ENCODE measurements at places on chromosomes 12 and 14.

DNA sequence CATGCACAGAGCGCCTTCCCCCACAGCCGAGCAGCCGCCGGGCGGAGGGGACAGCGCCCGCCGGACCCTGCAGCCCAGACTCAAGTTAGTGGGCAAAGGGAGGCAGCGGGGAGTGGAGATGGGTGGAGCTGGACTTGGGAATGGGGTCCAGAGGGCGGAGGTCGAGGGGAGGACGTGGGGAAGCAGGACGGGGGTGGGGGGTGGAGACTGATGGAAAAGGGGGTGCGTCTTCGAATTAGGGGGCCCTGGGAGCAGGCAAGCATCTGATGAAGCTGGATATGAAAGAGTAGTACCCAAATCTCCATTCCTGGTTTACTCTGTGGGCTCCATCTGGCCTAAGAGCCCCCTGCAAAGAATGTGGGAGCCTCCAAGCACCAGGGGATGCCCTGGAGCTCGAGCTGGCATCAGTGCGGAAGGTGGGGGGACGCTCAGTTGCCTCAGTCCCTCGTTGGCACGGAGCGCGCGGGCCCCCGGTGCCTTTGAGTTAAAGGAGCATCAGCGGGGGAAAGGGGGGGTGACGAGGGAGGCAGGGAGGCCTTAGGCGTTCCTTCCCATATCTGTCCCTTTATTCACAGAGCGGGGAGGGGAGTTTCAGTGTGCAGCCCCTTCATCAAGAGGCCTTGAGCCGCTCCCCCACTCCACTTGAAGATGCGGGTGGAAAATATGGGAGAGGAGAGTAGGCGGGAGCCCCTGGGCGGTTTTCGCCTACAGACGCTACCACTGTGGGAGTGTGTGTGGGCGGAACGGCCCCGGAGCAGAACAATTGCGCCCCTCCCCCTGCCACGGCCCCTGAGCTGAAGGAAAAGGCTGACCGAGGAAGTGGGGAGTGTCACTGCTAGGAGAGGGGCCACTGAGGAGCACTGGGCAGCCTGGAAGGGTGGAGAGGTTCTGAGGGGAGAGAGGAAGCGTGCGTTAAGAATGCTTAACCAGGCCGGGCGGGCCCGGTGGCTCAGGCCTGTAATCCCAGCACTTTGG lies 644 bp downstream of the NAB2 start:
- DNase-seq: peak; percentile 51

DNA sequence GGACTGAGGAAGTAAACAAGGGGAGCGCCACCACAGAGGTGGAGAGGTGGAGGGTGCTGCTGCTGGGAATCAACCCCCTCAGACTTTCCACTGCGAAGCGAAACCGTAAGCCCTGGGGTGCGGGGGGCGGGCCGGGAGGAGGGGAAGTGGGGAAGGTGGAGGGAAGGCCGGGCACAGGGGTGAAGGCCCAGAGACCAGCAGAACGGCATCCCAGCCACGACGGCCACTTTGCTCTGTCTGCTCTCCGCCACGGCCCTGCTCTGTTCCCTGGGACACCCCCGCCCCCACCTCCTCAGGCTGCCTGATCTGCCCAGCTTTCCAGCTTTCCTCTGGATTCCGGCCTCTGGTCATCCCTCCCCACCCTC lies at the start of gene LAG3:
TSS of gene LAG3 (plus strand) at position 190 of the 365 bp plus-strand sequence. CDS start 333 bp downstream, outside the sequence.
- no peak for DNase-seq

DNA sequence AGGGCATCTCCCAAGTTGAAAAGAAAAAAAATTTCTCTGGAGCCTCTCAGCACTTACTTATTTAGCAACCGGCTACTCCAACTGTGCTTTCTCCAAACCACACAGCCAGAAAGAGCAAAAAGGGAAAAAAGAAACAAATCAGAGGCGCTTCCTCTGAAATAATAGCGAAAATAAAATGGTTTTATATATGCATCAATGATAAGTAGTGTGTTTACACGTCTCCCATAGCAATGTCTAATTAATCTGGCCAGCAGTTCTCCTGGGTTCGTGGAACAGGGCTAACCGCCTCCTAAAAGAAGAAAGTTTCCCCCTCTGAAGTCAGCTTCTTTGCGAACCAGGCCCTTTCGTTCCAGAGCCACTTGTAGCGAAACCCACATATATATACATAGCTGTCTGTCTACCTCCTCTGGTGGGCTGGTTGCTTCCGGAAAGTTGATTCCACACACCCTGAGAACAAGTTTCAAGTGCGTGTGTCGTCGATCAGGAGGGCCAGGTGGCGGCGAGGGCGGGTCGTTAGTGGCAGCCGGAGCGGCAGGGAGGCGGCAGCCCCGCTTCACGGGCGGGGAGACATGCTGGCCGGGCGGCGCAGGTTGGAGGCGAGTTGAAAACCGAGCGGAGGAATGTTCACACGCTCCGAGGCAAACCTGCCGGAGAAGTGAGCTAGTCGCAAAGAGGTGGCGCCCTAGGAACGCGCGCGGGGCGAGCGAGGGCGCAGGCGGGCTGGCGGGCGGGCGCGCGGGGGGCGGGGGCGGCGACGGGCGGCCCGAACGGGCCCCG lies 2.7 kb downstream of the PTHLH start:
- DNase-seq: no peak

DNA sequence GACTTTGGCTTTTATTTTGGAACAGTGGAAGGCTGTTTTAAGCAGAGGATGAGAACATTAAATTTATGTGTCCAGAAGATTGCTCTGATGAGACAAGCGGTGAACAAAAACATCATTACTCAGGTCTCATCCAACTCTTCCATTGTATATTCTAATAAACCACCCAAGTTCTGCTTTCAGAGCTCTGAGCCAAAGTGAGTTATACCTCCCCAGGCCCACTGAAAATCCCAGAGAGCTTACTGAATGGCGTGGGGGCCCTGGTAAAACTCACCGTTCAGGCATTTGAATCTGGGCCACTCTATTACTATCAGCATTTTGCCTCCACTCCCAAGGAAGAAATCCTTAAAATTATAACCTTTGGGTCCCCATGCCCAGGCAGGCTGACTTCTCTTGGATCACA lies 122.0 kb upstream of the HIF1A start:
- DNase-seq: no peak

- no peak for DNase-seq
These were observed 45.8 kb downstream of the DRAM1 start for GRCh38 chr12:101923045-101923718.

DNA sequence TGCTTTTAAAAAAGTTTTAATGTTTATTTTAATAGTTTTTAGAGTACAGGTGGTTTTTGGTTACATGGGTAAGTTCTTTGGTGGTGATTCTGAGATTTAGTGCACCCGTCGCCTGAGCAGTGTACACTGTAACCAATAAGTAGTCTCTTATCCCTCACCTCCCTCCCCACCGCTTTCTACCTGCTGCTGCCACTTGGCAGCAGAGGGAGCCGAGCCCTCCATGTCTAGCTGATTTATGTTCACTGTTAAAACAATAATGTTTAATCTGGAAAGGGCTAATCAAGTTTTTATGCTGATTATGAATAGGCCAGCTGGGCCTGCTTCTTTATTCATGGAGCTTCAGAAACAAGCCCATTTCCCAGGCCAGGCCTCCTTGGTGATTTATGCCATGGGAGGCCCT lies 73.1 kb downstream of the ADCK1 start:
- no peak for DNase-seq

DNA sequence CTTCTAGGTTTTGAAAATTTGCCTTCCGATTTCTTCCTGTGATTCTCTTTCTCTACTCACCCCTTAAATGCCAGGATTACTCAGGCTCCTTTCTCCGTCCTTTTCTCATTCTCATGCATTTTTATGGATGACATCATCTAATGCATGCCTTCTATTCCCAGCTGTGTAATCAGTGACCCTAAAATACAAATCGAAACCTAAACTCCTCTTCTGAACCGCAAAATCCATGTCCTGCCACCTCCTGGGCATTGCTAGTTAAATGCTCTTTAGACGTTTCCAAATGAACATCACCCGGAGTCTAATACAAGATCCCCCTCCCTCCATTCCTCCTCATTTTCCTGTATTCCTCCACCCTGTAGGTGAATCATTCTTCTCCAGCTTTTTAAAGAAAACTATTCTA lies 1703.1 kb upstream of the FLRT2 start:
- DNase-seq: no peak

GRCh38 chr12:6703631-6704030 lies 3.0 kb upstream of the PIANP start:
- no peak for DNase-seq

DNA sequence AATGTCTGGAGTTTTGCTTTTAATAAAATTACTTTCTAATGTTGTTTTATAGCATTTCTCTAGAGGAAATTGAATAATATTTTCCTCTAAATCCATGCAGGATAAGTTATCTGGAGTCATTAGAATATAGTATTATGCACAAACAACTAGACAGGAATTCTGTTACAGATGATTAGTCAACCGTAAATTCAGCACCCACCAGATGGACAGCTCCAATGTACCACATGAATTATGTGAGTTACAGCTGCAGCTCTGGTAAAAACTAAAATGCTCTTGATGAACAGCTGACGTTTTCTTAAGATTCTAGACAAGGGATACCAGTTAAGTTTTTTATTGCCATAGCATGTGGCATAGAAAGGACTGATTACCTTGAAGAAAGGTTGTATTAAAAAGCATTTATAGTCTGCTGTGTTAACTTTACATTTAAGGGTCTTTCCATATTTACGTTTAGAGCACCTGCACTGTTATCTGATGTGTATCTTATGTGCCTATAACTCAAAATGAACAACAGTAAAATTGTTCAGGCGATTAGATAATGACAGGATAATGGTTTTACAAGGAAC lies 321.4 kb upstream of the LRFN5 start:
- DNase-seq: no peak

DNA sequence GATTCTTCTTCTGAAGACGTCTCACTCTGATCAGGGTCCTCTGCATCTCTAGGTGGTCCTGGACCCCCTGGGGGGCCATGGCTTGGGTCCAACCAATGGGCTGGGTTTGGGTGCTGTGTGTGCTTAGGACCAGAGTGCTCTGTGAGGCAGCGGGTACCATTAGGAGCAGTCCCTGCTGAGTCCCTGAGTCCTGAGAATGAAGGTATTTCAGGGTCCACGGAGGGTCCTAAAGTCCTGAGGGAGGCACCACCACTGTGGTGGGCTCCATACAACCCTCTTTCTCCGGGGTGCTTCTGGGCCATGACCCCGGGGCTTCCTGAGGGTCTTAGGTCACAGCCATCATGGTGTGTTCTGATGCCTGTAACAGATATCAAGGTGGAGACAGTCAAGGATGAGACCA lies 1.0 kb downstream of the DNAJC14 start:
- no peak for DNase-seq

- DNase-seq: no peak
These were observed 1302.8 kb upstream of the SEL1L start for GRCh38 chr14:82836256-82836950.

DNA sequence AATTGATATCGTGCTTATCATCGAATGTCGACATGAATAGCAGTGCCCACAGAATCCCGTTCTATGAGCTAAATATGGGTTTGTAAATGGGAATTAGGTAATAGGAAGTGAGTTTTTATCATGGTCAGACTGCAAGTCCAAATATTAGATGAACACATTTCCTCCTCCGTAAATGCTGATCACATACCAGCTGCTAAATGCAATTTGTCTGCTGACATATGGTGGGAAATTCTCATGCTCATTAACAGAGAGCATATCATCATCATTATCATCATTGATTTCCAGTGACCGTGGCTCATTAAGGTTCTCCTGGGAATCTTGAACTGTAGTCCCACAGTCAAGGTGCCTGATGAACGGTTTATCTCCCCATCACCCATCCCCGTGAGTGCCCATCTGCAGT lies 998.8 kb upstream of the TMEM132C start:
- DNase-seq: no peak

- no peak for DNase-seq
These were observed 76.0 kb downstream of the KCNK13 start for GRCh38 chr14:90137807-90138206.

GRCh38 chr14:77189479-77189878 lies 7.9 kb downstream of the TMEM63C start:
- DNase-seq: no peak

DNA sequence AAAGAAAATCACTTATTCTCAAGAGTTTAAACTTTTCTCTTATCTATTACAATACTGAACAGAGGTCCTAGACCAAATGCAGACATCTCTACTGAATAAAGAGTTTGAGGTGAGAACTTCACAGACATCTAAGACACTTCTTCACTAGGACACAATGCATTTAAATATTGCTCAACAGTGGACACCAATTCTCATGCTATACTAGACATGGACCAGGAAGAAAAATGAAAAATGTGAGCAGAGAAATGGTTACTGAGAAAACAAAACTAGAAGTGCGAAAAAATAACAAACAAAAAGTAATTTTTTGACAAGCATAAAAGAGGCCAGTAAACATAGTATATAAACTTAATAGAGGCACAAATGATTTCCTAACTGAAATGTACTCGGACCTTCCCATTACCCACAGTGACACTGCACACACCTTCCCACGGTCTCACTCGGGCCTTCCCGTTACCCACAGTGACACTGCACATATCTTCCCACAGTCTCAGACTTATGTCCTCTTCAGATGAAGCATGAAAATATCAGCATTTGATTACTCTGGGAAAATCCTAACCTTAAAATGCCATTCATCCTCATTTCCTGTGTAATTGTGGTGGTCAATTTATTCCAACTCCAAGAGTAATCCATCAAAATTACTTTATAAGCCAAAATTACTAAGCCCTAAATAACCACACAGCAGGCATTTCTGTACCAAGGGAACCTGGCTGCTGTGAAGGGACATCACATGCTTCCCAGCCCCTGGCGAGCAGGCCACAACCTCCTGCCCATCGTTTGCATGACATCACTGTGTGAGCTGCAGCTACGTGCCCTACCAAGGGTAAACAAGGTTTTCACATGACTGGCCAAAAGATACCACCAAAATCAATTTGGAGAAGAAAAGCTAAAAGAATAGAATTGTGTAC lies 6.4 kb downstream of the SLC15A4 start:
- DNase-seq: no peak

DNA sequence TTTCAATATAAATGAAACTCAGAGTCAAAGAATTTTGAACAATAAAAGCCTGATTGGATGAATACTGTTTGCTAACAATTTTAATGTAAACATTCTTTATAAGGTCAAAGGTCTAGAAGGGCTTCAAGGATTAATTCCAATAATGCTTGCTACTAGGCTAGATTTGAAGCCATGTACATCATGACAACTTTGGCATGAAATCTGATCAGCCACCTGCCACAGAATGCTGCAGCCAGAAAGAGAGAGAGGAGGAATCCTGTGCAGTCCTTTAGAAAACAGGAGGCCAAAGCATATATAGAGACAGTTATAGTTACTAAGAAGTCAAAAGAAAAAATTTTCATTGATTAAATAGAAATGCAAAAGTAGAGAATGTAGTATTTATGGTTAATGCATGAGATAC lies 47.1 kb downstream of the ABCD2 start:
- no peak for DNase-seq

DNA sequence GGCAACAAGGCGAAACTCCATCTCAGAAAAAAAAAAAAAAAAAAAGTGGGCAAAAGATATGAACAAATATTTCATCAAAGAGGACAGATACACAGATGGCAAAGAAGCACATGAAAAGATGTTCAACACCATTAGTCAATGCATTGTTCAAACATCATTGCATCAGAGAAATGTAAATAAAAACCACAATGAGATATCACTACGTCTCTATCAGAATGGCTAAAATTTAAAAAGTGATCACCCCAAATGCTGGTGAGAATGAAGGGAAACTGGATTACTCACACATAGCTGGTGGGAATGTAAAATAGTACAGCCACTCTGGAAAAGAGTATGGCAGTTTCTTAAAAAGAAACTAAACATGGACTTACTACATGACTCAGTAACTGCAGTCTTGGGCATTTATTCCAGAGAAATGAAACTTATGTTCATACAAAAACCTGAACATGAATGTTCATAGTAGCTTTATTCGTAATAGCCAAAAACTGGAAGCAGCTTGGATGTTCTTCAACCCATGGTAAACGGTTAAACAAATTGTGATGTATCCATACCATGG lies 3.6 kb downstream of the L2HGDH start:
- DNase-seq: no peak
